ENCODE measurements at places on chromosomes 2 and 18.

- DNase-seq: no peak
These were observed 4.8 kb upstream of the CDC42EP3 start for GRCh38 chr2:37676274-37676673.

- no peak for DNase-seq
These were observed 28.0 kb downstream of the SERPINB11 start for GRCh38 chr18:63730773-63731172.

DNA sequence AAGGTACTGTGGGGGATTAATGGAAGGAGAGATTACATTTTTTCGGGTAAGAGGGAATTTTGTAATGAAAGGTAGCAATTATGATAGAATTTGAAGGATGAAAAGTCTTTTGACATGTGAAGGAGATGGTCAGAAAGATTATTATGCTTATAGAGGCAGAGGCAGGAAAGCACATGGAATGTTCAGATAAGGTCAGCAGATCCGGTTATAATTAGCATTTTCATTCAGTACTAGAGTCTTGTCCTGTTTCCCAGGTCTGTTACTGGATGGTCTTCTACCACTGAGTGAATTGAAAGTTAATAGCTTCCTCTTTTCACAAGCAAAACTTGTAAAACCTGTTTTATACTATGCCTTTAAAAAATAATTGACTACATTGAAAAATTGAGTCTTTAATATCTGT lies 116.9 kb downstream of the PHLPP1 start:
- no peak for DNase-seq

DNA sequence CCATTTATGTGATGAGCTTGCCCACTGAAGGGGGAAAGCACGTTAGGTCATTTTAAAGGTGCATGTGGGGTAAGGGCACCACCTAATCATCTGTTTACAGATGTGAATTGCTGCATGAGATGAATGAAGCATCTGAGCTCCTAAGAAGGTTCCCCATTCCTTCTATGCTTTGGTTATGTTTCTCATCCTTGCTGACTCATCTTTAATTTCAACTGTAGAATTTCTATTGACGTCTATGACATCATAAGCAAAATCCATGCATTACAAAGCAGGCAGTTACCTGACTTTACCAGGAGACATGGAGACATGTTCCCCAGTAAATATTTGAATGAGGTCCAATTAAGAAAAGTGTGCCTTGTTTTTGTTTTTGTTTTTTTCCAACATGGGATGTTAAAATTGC lies 2.8 kb downstream of the SNTG2 start:
- DNase-seq: no peak

DNA sequence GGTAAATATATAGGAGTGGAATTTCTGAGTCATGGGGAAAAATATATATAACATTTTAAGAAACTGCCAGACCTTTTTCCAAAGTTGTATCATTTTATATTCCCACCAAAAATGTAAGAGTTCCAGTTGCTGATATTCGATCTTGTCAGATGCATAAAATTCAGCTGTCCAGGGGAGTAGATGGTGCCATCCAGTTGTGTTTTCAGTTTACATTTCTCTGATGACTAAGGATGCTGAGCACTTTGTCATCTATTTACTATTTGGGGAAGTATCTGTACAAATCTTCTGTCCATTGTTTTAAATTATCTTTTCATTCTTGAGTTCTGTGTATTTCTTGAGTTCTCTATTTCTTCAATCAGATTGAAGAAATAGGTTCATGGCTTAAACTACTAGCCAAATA lies 126.1 kb downstream of the RTN4 start:
- DNase-seq: no peak

Data from NCI-H1092 treated with DMSO at 0.1 percent for 48 hours (cell line).